Peyer's patch (tissue), 4 donors: ENCODE measurements at places on chromosomes 13 and 19.
A peak's percentile ranks its signal among the peaks of the same experiment; 100 is the strongest.

- no peak for DNase-seq
These were observed 11.5 kb upstream of the SPART start for GRCh38 chr13:36357692-36358091.

DNA sequence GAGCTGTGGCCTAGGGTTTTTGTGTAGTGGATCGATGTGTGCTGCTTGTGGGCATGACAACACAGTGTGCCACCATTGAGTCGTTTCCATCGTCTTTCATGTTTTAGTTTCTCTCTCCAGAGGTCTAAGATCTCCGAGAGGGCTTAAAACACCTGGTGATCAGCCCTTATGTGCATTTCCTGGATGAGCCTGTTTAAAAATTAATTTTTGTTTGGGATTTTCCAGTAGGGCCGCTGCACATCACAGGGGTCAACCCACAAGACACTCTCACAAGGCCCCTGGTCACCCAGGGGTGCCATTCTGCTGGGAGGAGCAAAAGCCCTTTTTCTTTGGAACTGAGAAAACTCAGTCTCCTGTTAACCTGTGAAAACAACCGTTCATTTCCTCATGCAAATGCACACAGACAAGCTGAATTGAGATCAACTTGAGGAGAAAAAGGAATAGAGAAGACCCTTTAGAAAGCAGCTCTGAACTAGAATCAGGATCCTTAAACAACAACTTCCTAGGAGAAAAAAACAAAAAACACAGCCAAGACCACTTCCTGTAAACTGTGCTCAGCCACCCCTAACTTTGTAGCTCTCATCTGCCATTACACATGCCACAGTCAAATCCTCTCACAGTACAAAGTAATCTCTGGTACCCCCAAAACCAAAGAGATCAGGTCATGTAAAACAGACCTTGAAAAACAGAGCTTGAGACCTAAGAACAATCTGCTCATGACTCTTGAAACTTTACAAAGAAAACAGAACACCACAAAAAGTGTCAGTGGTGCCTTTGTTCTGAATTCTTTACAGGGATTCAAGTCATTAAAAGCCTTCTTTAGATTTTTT, 8.3 kb upstream of the MTRF1 start:
- no peak for DNase-seq

DNA sequence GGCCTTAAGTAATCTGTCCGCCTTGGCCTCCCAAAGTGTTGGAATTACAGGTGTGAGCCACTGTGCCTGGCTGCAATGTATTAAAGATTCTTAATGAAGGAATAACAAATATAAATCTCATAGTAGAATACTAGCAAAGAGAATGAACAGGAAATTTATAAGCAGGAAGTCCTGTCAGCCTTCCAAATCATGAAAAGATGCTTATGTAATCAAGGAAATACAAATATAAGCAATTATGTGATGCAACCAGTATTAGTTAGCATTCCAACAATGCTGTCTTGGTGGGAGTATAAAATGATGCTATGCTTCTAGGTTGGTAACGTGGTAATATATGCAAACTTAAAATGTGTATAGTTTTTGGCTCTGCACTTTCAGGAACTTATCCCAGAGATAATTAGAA, 133.8 kb downstream of the PDS5B start:
- DNase-seq, result no peak

DNA sequence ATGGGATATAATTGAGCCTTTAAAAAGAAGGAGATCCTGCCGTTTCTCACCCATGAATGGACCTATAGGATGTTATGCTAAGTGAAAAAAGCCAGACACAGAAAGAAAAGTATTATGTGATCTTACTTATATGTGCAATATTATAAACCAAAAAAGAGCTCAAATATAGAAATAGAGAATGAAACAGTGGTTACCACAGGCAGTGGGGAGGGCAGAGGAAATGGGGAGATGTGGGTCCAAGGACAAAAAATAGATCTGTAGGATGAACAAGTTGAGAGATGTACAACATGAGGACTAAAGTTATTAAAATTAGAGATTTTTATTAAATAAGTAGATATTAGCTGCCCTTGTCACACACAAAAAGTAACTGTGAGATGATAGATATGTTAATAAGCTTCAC, 29.1 kb downstream of the TDRD3 start:
- DNase-seq, result no peak

DNA sequence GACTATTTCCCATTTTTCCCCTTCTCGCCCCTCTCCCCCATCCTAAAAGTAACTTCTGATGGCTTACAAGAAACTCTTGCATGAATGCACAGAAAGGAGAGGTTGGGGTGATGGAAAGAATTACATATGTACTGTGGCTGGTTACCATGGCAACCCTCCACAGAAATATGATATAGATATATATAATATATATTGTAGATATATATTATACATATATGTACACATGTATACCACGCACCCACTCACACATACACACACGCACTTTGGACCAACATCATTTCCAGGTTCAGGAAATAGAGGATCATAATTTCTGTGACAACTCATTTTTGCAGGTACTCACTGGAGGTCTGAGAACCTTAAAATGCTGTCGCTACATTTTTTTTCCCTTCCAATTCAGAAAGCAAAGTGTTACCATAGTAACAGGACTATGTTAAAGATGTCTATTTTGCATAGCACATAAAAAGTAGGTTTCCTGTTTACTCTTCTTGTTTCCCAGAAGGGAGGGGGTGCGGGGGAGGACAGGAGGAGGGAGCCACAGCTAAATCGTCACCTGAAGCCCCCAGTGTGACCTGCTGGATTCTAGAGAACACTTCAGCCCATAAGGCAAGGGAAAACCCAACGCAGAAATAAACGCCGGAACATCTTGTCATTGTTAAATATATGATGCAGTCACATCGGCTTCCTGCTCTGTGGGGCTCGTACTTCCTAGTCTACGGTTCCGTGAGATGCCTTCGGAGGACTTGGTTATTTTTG, 44.7 kb downstream of the EFNB2 start:
- no peak for DNase-seq

- DNase-seq, result peak; percentile 51
These were observed 6.6 kb downstream of the EPS8L1 start for GRCh38 chr19:55082020-55082851.

- no peak for DNase-seq
These were observed 95.1 kb downstream of the C13orf42 start for GRCh38 chr13:51015973-51016372.

- DNase-seq, result peak; percentile 53
These were observed 112.5 kb upstream of the SLC7A1 start for GRCh38 chr13:29707876-29708543.

- DNase-seq, result peak; percentile 78
These were observed 11.5 kb upstream of the CAPNS1 start for GRCh38 chr19:36128392-36128736.

GRCh38 chr13:109771926-109772325, 14.5 kb downstream of the IRS2 start:
- no peak for DNase-seq

- DNase-seq, result no peak
These were observed 27.3 kb downstream of the ZNF430 start for GRCh38 chr19:21047716-21048115.

DNA sequence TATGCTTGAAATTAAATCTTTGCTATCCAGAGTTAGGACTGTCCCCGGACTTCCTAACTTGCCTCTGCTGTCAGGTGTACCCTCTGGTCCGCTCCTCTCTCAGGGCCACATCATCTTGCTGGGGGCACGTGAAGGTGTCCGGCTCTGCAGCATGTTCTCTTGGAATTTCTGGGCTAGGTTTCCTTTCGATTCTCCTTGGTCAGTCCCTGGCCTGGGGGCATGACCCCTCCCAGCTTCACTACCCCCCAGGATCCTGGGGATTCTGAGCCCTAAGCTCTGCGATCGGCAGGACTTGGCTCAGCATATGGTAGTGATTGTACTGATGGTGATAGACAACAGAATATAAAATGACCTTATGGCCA, 5.1 kb upstream of the GPI start:
- no peak for DNase-seq

- DNase-seq, result no peak
These were observed 389.0 kb downstream of the KLF12 start for GRCh38 chr13:73745190-73745589.

- no peak for DNase-seq
These were observed 4.6 kb downstream of the TM9SF2 start for GRCh38 chr13:99505814-99506269.

- no peak for DNase-seq
These were observed 82.5 kb upstream of the MYCBP2 start for GRCh38 chr13:77409412-77409811.

DNA sequence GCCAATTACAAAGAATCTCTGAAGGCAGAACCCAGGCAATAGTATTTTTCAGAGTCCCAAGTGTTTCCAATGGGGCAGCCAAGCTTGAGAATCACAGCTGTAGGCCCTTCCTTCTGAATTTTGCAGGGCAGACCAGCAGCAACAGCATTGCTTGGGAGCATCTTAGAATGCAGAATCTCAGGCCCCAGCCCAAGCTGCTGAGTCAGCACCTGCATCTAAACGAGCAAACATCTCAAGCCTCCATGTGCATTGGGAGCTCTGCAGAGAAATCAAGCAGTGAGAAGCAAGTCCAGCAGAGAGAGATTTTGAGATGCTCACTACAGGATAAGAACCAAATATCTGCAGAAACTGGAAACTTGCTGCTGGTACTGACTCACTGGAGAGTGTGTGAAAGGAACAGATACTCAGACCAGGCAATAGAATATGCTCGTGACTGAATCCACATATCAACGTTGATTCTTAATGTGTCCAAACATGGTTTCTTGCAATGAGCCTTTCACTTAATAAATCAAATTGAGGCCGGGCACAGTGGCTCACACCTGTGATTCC, 81.5 kb upstream of the TNFSF11 start:
- no peak for DNase-seq

DNA sequence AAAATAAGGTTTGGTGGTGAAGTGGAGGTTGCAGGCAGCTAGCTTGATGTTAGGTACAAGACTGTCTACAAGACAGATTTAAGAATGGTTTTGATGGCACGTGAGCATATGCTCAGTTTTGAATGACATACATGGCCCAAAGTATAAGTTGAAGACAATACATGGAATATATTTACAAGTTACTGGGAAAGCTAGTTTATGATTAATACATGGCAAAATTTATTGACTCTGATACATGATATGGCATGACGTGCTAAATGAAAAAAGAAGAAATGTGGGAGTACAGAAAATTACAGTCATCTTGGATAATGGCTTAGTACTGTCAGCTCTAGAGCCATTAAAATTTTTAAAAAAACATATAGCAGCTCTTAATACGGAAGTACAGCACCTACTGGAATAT, 4.4 kb downstream of the KLF5 start:
- DNase-seq, result no peak

- no peak for DNase-seq
These were observed 25.3 kb downstream of the CERS1 start for GRCh38 chr19:18870531-18871172.

DNA sequence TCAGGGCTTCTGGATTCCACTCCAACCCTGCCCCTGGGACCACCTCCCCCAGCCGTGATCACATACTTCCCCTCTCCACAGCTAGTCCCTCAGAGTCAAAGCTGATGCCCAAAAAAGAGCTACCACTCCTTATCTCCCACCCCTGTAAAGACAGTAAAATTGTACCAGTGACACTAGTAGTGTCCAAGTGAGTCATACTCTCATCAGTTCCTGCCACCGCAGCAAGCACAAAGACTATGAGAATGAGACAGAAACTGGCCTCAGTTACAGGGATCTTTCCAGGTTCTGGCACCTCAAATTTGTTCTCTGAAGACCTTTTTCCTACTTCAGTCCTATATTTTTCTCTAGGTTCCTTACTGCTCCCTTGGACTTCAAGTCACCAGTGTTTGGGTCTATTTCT, 144.2 kb downstream of the SPRY2 start:
- no peak for DNase-seq

- DNase-seq, result no peak
These were observed 177.3 kb downstream of the COL4A1 start for GRCh38 chr13:110129539-110130186.

DNA sequence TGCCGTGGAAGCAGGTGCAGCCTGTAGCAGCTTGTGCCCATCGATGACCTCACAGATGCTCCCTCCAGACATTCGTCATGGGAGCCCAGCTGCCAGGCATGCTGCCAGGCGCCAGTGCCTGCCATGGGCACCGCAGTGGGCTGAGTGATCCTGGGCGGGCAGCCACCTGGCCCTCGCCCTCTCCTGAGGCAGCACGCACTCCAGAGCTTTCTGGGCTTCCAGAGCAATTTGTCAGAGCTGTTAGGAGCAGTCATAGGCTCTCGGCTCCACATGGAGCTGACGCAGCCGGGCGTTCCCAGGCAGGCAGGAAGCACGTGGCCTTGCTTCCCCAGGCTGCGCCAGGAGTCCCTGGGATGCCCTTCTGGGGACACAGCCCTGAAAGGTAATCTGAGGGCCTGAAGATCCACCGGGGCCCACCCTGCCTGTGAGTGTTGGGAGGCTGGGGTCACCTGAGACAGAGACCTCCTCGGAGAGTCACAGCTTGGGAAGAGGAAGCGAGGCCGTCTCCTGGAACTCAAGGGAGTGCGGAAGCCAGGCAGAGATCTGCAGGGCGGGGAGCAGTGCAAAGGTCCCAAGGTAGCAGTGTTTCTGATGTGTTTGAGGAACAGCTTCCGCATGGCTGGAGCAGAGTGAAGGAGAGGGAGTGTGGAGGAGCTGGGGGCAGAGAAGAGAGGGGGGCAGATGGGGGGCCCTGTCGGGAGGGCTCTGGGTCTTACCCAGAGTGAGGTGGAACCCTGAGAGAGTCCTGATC, 50.6 kb downstream of the DPF1 start:
- peak; percentile 87 for DNase-seq
